Panc1 (cell line): ENCODE measurements at places on chromosomes 16 and 17. TPM values are rescaled to one million over a fixed set of nuclear protein-coding genes. Genes with fewer than 3 reads are reported as not detected.

Gene EME1
- total RNA-seq: 15.3 TPM

Gene MPV17L
- total RNA-seq: 10.4 TPM

Gene KRT15
- total RNA-seq: 70.4 TPM

Gene HLF
- 0.13 TPM for total RNA-seq

Gene PERCC1
- not detected for total RNA-seq

Gene USH1G
- total RNA-seq: not detected

Gene KRTAP9-4
- not detected for total RNA-seq

Gene CYGB
- 6.0 TPM for total RNA-seq

Gene ADAP2
- total RNA-seq: 2.4 TPM

Gene TMEM92
- 0.54 TPM for total RNA-seq

Gene WFDC1
- total RNA-seq: not detected

Gene EXOC3L1
- 0.41 TPM for total RNA-seq

DNA sequence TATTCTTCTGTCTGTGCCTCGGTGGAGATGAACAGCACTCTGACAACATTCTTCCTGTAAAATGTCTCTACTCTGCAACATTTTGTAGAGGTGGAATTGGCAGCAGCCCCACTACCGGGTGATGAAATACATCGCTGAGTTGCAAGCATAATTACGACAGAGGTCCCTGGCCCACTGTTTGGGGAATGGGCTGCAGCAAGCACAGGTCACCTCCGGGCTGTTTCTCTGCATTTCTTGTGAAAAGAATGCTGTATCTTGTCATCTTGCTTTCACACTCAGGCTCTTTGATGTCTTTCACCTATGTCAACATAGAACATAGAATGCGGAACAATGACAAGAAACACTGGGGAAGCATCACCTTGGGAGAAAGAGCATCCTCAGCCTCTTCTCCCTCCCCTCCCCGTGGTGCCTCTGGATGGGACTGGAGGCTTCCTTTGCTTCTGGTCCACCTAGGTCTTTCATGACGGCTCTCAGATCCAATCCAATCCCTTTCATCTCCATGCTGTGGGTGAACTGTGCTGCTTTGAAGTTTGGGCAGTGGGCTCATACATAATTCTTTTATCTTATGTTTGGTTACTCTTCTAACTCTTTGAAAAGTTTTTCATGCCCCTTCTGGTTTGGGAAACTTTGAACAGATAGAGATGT, 265.0 kb downstream of the PHKB start:
- no peak for DNase-seq

DNA sequence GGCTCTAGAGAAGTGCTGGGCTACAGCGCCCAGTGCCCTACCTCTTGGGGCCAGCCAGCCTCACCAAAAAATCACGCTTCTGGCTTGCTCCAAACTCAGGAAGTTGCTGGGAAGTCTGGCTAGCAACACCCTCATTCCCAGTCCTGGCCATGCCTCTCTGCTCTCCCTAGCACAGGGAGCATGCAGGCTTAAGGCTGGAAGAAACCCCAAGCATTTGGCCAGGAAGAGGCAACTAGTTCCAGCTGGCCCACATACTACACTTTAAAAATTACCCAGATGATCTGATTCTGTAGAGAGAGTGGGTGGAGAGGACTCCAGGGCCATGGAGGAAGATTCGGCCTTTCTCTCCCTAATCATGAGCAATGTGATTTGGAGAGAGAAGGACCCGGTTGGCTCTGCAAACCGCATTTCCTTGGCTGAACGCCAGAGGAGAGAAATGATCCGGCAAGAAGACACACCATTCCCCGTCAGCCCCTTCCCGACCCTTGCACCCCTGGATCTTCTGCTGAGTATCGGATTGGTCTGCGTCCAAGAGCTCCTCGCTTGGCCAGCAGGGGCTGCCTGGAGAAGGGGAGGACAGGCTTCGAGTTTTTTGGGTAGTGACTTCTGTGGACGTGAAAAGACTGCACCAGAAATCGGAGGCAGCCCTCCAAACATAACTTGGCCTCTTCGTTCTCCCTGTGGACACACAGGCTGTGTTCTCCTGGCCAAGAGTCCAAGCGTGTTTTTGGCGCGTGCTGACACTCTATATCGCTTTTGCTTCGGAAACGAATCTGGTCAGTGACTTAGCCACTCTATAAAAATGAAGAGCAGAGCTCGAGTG, 406.3 kb downstream of the WWOX start:
- no peak for DNase-seq

GRCh38 chr17:51120357-51120738, 320 bp downstream of the SPAG9 start:
- DNase-seq: no peak

GRCh38 chr17:81126281-81127132, 38.8 kb upstream of the PVALEF start:
- no peak for DNase-seq

- no peak for DNase-seq
These were observed 36.1 kb upstream of the FASN start for GRCh38 chr17:82134101-82134500.

- peak; percentile 47 for DNase-seq
These were observed 2.5 kb downstream of the ALOX15B start for GRCh38 chr17:8041249-8041928.

DNA sequence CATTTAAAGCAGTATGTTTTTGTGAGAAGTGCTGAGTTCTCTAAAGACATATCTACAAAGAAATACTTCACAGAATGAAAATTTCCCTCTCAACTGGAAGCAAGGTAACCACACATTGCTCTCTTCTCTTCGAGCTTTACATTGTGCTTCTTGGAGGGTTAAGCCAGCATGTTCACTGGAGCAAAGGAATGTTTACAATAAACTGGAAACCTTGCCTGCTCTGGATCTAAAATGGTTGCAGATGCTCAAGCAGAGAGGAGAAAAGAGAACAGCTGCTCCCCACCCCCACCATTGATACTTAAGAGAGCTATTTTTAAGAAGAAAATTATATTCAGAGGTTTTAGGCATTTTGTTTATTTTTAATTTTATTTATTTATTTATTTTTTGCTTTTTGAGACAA, 213.1 kb downstream of the CEP112 start:
- DNase-seq: no peak

GRCh38 chr17:2366747-2367494, 29.6 kb downstream of the SGSM2 start:
- no peak for DNase-seq

DNA sequence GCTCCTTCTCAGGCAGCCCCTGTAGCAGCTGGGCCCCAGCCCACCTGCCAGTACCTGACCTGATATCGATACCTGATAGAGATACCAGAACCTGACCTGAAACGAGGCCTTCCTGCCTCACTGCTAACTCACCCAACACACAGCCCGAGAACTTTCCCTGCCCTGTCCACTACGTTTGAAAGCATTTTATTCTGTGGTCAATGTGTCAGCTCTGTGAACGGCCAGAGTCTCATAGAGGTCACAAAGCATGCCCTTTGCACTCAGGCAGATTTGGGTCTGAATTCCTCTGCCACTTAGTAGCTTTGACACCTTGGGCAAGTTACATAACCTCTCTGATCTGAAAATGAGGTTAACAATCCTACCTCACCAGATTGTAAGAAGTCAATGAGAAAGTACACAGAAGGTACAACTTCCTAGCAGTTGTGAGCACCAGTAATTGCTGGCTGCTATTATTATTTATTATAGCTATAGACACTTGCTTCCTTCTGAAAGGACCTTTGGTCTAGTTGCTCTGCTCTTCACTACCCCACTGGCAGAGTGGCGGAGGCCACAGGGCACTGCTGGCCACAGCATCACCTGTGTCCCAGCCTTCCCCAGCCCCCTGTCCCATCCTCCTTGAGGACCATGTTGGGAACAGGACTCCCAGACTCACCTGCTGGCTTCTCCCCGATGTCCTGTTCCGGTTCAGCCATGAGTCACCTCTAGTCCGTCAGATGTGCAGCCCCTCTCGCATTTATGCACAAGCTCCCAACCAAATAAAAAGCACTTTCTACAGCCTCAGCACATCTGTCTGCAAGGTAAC, 895 bp downstream of the ANKRD40CL start:
- DNase-seq: no peak

DNA sequence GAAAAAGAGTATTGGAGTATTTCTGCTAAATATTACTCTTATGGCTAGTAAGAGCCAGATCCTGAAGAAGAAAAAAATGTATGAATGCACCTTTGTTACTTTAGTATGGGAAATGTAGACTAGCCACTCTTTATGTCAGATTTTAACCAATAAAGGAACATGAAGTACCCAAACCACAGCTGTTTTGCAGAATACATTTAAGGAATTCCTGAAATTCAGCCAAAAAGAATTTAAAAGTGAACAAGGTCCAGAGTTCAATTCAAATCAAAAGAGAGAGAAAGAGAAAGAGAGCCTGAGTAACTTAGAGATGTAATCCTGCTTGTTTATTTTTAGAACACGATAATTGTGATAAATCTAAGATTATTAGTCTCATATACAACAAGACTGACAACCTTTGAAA, 1.2 kb downstream of the KCNJ16 start:
- DNase-seq: no peak

DNA sequence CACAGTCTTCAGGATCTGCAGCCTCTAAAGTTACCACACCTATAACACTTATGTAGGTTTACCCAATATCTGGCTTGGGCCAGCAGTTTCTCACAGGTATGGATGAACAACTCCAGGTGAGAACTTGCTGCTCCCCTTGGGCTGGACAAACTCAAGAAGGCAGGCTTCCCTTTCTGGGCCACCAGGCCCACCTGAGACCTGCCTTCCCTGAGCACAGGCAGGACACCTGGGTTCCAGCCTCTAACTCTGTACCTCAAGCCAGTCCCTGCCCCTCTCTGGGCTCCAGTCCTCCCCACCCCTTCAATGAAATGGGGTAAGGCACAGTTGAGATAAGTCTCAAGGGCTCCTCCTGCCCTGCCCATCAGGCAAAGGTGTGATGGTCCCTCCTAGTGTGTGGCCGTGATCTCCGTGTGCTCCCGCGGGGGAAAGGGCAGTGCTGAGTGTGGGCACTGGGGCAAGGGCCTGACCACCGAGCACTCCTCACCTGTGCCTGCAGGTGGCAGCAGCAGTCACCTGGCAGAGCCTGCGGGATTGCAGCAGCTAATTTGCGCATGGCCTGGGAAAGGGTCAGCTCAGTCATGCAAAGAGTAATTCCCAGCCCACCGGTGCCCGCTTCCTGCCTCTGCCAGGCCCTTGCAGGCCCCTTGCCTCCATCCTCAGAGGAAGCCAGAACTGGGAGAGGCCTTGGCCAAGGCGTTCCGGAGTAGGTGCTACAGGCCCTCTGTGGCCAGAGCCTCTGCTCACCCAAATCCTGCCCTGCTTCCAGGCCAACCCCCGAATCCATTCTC, 28.2 kb upstream of the ADGRG1 start:
- no peak for DNase-seq

- DNase-seq: no peak
These were observed 2.3 kb downstream of the PIEZO1 start for GRCh38 chr16:88782454-88783390.

DNA sequence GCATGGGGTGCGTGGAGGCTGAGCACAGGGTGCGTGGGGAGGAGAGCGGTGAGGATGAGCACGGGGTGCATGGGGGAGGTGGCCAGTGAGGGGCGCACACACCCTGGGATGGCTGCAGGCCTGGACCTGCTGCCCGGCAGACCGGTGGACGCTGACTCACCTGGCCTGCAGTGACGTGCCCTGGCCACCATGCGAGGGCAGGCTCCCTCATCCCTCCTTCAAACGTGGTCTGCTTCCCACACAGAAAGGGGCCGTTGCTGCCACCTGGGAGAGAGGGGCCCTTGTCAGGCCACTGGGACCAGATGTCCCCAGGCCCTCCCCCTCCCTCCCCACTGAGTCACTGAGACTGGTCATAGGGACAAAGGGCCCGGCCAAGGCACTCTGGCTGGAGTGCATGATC, 20.1 kb upstream of the APRT start:
- DNase-seq: no peak

DNA sequence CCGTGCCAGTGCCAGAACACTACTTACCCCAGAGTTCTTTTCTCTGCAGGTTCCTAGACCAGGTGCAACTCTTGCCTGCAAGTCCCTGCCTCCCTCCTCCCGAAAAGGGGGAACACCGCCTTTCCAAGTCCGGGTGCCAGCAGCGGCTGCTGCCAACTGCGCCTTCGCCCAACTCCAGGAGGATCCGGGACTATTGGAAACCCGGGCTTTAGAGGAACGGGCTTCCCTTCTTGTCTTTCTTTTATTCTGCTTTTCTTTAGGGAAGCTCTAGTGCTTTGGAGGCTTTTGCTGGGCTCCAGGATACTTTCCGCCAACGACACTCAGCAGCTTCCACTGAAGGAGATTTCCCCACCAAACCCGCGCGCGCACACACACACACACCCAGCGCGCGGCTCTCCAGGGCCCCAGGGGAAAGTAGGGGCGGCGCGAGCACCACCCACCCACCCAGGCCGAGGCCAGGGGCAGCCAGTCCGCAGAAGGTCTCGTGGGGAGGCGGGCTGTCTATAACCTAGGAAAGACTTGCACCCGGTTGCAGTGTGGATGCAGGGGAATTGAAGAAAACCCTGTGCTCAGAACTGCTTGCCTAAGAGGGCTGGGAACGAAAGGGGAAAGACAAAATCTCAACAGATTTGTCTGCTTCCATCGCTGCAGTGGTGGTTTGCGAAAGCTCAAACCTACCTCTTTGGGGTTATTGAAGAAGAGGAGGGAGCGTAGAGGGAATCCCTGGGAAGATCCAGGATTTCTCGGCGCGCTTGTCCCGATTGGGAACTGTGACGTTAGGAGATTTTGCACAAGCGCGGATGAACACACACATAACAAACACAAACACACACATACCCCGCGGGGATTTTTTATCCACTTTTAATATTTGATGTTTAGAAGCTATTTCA, 977 bp upstream of the CA10 start:
- DNase-seq: no peak

DNA sequence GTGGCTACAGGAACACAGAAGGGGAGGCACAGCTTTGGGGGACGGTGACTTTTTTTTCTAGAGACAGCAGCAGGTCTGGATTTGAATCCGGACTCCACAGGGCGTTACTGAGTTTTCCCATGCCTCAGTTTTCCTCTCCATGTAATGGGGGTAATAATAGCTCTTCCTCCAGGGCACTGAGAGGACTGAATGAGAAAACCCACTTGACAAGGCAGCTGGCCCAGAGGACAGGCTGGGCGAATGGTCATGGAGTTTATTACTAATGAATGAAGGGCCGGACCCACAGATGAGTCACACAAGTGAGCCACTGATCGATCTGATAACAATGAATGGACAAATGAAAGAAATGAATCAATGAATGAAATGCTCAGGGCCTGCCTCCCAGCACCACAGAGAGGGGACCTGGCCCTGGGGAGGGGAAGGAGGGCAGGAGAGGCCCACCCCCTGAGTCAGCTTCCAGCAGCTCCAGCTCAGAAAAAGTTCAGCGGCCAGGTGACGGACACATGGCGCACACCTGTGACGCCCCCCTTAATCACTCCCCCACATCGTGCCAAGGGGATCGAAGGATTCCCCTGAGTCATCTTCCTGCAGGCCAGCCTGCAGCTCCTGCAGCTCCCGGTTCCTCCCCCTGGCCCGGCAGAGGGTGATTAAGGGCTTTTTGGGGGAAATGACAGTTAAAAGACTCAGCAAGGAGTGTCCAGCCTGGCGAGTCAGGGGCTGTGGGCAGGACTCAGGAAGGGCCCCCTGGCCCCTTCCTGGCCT, 54.3 kb downstream of the SOCS1 start:
- peak; percentile 53 for DNase-seq

- no peak for DNase-seq
These were observed 15.7 kb downstream of the TMIGD1 start for GRCh38 chr17:30318155-30318554.

- DNase-seq: no peak
These were observed 220.6 kb downstream of the KATNIP start for GRCh38 chr16:27770271-27771196.
